ENCODE measurements at places on chromosomes 4 and X.

GRCh38 chr4:150938417-150938816 lies 76.7 kb downstream of the LRBA start:
- no peak for DNase-seq

DNA sequence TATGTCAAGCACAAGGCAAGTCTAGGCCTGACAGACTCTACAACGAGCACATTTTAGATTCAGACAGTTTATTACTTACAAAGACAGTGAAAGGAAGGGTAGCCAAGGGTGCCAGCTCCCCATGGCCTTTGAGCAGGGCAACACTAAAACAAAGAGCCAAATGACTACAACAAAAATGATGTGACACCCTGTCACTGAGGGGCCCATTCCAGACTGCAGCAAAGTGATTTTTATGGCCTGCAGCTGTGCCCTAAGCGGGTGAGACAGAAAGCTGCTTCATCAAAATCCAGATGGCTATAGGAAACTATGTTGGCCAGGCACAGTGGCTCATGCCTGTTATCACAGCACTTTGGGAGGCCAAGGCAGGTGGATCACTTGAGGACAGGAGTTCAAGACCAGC lies 13.4 kb upstream of the RP2 start:
- no peak for DNase-seq

- DNase-seq, result no peak
Measured at GRCh38 chr4:109690690-109691410, 12.4 kb downstream of the CASP6 start.

GRCh38 chrX:21181232-21181853 lies 192.9 kb upstream of the CNKSR2 start:
- no peak for DNase-seq
